ENCODE measurements at places on chromosomes 3 and 15. TPM values are rescaled to one million over a fixed set of nuclear protein-coding genes. Genes with fewer than 3 reads are reported as not detected.

- H3K4me1 ChIP-seq, result no peaks in the 10 kb centered on the region
- no peaks in the 10 kb centered on the region for H3K36me3 ChIP-seq
- DNase-seq, result no peak
- no peak overlapping the region for H3K4me3 ChIP-seq
- H3K27me3 ChIP-seq, result no peaks in the 10 kb centered on the region
Observed at GRCh38 chr15:32855942-32856341, 138.1 kb downstream of the GREM1 start.

GRCh38 chr3:1910322-1910721 lies 188.3 kb upstream of the CNTN4 start:
- H3K4me1 ChIP-seq, result no peaks in the 10 kb centered on the region
- H3K36me3 ChIP-seq, result no peaks in the 10 kb centered on the region
- no peak overlapping the region for H3K4me3 ChIP-seq
- no peak for DNase-seq

DNA sequence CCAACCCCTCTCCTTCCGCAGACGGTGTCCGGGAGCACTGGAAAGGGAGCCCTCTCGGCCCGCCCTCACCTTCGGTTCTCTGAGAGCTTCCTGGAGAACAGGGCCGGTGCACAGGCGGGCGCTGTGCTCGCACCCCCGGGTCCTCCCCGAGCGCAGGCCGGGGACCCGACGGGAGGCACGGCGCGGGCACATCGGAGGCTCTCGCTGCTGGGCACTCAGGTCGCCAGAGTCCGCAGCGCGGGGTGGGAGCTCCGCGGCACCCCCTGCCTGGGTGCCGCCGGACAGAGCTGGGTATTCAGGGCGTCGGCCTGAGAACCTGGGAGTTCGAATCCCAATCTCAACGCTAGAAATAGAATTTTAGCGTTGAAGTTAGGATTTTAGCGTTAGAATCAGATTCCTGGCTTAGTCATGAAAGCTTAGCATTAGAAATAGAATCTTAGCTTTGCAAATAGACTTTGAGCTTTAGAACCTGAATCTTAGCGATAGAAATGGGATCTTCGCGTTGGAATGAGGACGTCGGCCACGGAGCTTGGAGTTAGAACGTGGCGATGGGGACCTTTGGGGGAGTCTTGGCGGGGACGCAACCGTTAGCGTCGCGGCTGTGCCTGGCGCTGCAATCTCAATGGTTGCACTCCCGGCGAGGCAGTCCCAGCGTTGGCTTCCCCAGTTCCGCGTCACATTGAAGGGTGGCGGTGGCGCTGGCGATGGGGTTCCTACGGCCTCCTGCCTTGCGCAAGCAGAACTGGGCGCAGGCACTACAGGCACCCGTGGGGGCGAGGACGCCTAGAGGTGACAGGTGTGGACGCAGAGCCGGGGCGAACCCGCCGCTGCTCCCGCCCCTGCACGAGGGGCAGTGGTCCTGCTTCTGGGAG lies 549 bp downstream of the TRH start:
- peaks cover 7% of the 10 kb centered on the region for H3K4me1 ChIP-seq
- DNase-seq, result peak; percentile 21
- peaks cover 43% of the 10 kb centered on the region for H3K27me3 ChIP-seq
- no peak overlapping the region for H3K27ac ChIP-seq

DNA sequence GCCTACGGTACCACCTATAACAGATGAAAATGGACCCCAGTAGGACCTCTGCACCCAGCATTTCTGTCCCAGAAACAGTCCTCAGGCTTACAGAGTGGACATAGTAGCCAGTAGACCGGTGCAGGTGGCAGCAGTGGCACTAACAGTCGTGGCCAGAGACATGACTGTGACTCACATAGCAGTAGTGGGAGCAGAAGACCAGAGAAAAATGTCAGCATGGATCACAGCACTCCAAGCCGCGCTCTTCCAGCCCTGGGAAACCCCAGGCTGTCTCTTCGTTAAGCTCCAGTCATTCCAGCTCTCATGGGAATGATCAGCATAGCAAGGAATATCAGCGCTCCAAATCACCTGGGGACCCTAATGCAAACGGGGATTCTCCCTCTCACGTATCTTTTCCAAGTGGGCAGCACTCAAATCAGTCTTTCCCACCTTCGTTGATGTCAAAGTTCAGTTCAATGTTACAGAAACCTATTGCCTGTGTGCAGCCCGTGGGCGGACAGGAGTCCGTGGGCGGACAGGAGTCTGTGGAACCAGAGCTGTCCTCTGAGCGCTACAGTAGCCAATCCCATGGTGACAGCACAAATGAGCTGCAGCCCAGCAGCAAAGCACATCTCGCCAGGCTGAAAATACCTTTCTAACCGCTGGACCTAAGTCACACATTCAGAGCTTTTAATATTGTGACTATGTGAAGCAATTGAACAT lies 10.5 kb downstream of the BFSP2 start:
- no peak overlapping the region for H3K4me3 ChIP-seq
- no peaks in the 10 kb centered on the region for H3K36me3 ChIP-seq
- no peaks in the 10 kb centered on the region for H3K27me3 ChIP-seq
- H3K4me1 ChIP-seq, result peaks cover 3% of the 10 kb centered on the region

GRCh38 chr15:70802629-70803028 lies 39.3 kb upstream of the UACA start:
- DNase-seq, result no peak
- H3K4me1 ChIP-seq, result no peaks in the 10 kb centered on the region
- no peak overlapping the region for H3K27ac ChIP-seq

GRCh38 chr3:16300881-16301359 lies 35.9 kb downstream of the OXNAD1 start:
- no peaks in the 10 kb centered on the region for H3K27me3 ChIP-seq
- peak overlapping the region; percentile 73 for H3K4me3 ChIP-seq
- H3K36me3 ChIP-seq, result peaks cover 85% of the 10 kb centered on the region
- peak; percentile 69 for DNase-seq

DNA sequence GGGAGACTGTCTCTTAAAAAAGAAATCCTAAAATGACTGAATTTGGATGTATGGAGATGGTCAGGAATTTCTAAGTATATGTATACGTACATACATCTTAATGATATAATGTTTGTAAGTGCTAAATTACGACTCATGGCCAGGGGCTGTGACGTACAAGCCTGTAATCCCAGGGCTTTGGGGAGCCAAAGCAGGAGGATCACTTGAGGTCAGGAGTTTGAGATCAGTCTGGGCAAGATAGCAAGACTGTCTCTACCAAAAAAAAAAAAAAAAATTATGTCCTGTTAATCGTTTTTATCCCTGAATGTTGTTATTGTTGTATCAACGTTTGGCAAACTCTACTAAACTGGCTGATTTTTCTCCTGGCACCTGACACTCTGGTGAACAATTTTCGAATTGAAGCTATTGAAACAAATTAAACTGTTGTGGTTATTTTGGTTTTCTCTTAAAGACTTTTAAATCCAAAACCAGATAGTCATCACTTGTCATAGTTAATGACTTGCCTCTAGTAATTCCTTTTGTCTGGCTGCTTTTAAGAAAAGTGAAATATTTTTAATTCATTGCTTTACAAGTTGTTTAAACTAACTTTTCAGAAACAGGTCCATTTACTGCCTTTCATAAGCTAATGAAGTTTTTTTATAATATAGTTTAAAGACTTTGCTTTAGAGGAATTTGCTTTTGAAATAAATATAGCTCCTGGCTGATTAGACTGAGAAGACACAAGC lies 7.0 kb downstream of the MORF4L1 start:
- no peaks in the 10 kb centered on the region for H3K27me3 ChIP-seq
- peak overlapping the region; percentile 65 for H3K27ac ChIP-seq
- peaks cover 68% of the 10 kb centered on the region for H3K4me1 ChIP-seq
- H3K4me3 ChIP-seq, result no peak overlapping the region

DNA sequence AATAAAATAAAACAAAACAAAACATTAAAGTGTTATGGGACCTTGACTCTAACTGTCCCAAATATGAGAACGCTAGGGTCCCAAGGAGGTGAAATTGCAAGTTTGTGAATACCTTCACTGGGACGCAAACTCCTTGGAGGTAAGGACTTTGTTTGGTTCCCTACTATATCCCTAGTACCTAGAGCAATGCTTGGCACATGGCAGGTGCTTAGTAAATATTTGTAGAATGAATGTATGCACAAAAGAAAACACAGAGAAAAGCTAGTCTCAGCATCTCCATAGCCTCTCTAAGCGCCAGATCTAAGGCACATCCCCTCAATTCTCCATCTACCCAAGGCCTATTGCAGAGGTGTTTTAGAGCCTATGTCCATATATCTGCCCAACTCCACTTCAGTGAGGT lies 30.5 kb downstream of the GPR176 start:
- H3K4me1 ChIP-seq, result no peaks in the 10 kb centered on the region
- H3K27me3 ChIP-seq, result peaks cover 2% of the 10 kb centered on the region
- no peak for DNase-seq
- no peak overlapping the region for H3K4me3 ChIP-seq
- no peak overlapping the region for H3K27ac ChIP-seq
- no peaks in the 10 kb centered on the region for H3K36me3 ChIP-seq

DNA sequence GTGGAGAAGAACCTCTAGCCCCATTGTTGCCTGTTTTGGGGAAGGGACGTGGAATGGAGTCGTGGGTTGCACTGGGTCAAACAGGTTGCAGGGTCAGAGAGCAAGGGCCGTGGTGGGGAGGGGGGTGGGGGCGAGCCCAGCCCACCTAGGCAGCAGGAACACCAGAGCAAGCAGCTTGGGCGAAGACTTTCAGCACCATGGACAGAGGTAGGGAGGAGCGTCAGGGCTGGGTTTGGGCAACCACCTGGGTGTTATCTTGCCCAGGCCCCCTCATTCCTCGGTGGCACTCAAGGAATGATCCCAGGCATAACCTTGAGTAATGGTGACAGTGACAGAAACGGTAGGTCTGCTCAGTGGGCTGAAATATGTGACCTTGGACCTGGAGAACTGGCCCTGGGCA lies 45.9 kb upstream of the TMEM115 start:
- H3K4me3 ChIP-seq, result no peak overlapping the region
- DNase-seq, result peak; percentile 41
- H3K27ac ChIP-seq, result no peak overlapping the region
- no peaks in the 10 kb centered on the region for H3K27me3 ChIP-seq
- no peaks in the 10 kb centered on the region for H3K36me3 ChIP-seq

DNA sequence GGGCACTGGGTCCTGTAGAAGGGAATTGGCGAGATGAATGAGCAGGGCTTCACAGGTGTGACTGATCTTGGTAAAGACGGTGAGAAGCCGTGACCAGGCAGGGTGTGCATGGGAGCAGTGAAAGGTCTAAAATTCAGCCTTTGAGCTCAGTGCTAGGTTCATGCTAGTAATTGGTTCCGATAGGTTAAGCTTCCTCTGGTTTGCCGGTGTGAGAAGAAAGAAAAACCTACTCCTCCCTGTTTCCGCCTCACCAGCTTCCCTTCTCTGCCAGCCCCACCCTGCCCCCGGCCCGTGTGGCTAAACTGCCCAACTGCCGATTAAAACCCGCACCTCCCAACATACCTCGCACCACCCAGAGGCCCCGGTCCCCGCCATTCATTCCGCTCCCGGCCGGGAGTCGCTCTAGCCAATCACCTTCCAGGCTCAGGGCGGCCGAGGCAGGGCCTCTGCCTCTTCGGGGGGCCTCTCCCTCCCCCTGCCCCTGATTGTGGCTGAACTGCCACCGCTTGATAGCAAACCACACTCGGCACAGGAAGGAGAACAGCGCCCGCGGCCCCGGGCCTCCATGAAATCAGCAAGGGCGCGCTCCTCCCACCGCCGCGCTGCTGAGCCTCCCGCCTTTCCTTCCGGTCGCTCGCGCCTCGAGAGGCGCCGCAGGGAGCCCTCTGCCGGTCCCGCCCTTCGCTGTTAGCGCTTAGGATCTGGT lies 7.3 kb upstream of the NRROS start:
- no peaks in the 10 kb centered on the region for H3K27me3 ChIP-seq
- H3K4me3 ChIP-seq, result peak overlapping the region; percentile 79
- peak overlapping the region; percentile 95 for H3K27ac ChIP-seq

Gene SLC51A
- not detected for total RNA-seq

Gene PXYLP1
- 17.2 TPM for total RNA-seq

Gene MYLK
- total RNA-seq, result not detected

Gene GRAMD2A
- total RNA-seq, result not detected

Data from activated CD8-positive, alpha-beta T cell treated with anti-CD3 and anti-CD28 coated beads for 36 hours (primary cell).